SW 1271 (cell line): ENCODE measurements at places on chromosomes 5 and 9.
A peak's percentile ranks its signal among the peaks of the same experiment; 100 is the strongest.

GRCh38 chr5:115806986-115807653 lies 9.3 kb downstream of the CDO1 start:
- no peak for DNase-seq

GRCh38 chr5:54301220-54301619 lies 9.2 kb downstream of the ARL15 start:
- DNase-seq = no peak

DNA sequence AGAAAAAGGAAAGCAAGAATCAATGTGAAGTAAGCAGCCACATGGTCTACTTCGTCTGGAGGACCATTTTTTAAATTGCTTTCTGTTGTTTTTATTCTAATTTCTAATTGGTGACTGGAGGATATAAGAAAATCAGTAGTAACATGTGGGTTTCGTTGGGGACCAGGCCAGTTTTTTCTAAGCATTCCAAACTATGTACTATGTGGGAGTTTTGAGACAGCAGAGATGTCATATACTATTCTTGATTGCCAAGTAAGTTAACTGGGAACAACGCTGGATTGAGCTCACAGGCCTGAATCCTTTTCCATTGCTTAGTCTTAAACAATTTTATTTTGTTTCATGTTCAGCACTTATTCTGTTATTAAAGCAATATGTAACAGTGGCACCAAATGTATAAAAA lies 225.7 kb downstream of the TMEM167A start:
- DNase-seq = no peak

- no peak for DNase-seq
Measured at GRCh38 chr9:117555964-117556629, 141.2 kb upstream of the ASTN2 start.

- DNase-seq = no peak
Measured at GRCh38 chr5:60362158-60362557, 337.8 kb downstream of the DEPDC1B start.

GRCh38 chr5:131532031-131532640 lies 102.9 kb downstream of the RAPGEF6 start:
- no peak for DNase-seq

DNA sequence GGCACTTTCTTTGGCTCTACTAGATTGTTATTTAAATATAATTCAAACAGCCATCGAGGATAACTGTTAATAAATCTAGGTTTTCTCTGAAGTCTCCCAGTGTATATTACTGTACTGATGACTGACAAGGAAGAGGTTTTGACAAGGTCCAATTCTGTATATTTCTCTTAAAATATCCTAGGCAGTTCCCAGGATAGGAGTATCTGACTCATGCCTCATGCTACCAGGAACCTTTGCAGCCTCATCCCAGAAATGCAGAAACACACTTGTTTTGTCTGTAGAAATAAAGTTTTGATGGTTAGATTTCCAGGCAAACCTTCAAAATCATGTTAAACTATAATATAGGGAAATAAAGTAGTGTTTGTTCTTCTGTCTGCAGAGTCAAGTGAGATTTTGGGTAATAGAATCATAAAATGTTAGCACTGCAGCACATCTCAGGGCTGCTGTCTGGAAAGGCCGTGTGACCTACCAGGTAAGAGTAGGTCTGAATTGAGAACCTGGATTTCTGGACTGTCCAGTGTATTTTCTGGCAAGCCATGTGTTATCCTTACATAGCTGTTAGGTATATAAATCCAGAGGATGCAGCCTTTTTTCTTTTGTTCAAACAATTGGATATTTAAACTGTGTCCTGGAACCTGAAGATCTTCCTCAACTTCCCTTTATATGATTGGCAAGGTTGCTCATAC lies 8.3 kb downstream of the UBE2D2 start:
- DNase-seq = no peak

- no peak for DNase-seq
Measured at GRCh38 chr5:164317676-164318075, 812.3 kb downstream of the MAT2B start.

- no peak for DNase-seq
Measured at GRCh38 chr5:77937015-77937908, 161.1 kb upstream of the TBCA start.

DNA sequence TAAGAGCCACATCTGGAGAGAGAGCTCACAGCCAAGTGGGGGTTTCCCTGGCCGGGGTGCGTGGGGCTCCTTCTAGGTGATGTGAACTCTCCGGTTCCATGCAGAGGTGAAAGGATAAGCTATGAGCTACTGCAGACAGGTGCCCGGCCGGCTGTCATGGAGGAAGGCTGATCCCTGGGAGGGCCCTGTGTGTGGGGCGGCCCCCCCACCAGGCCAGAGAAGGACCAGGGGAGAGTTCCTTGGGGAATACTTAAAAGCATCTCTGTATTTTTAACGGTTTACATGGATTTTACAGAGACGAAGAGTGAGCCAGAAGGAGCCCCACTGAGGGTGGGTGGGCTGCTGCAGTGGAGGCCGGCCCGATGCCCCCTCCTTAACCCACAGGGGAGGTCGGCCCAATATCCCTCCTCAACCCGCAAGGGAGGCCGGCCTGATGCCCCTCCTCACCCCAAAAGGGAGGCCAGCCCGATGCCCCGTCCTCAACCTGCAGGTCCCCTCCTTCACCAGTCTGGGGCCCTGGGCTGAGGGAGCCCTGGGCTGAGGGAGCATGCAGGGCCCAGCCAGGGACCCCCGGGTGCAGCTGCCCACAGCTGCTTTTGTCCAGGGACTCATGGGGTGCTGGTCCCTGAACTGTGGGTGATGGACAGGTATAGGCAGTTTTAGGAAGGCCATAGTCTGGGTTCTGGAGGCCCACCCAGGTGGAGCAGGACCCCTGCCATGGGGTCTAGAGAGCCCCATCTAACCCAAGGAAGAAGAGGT lies 31.9 kb downstream of the MRPL36 start:
- DNase-seq = no peak

- peak; percentile 67 for DNase-seq
Measured at GRCh38 chr5:172932313-172933017, 26.8 kb upstream of the RPL26L1 start.

- DNase-seq = no peak
Measured at GRCh38 chr5:93422652-93423280, 158.3 kb downstream of the NR2F1-AS1 start.

- DNase-seq = no peak
Measured at GRCh38 chr5:73142035-73142434, 21.7 kb downstream of the TMEM171 start.

- no peak for DNase-seq
Measured at GRCh38 chr9:132572921-132573320, 9.5 kb upstream of the BARHL1 start.

DNA sequence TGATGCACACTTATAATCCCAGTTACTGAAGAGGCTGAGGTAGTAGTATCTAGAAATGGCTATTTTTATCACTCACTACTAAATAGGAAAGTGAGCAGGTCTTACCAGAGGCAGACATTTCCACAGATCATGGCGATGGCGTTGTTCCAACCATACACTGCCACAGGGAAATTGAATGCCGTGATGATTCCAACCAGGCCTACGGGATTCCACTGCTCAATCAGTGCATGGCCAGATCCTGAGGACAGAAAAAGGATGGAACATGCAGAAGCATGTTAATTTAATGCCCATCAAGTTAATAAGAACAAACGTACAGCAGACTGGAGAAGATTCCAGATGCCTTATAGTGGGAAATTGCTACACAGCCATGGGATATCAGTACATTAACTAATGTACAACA lies 18.0 kb downstream of the ALDH7A1 start:
- DNase-seq = no peak

DNA sequence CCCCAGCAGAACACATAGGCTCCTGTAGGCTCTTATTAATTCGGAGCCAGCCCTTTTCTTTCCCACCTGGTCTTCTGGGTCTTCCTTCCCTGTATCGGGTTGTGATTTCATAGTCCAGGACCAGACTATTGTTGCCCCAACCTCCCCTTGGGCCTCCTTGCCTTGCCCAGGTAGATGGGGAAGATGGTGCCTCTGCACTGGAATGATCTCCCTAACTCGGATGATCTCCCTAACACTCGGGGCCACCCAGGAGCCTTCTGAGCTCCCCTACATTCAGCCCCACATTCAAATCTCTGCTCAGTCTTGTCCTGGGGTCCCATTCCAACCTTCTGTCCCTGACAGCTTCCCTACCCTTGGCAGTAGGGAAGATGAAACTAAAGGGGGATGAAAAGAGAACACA lies 2.7 kb upstream of the IRF1 start:
- DNase-seq = no peak

DNA sequence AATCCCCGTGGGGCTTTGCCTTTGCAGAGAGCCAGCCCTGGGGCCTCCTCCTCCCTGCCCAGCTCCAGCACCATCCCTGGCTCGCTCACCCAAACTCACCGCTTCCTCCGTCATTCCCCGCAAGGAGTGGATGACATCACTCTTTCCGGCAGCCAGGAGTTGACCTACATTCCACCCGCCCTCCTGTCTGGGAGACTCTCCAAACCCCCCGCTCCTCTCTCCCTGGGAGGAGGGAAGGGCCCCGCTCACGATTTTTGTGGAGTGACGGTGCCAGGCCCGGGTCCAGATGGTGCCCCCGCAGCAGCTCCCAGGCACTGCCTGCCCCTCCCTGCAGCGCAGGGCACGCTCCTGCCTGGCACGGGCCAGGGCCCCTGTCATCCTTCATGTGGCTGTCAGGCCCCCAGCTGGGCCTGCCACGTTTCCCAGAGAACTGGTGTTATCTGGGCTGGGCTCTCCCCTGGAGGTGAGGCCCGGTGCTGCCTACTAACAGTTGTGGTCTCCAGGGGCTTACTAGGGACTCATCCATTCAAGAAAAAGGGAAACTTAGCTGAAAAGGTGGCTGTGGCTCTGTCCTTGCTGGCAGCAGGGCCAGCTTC lies 52.3 kb downstream of the NTNG2 start:
- peak; percentile 8 for DNase-seq

GRCh38 chr5:128315671-128316070 lies 222.4 kb downstream of the FBN2 start:
- DNase-seq = no peak

GRCh38 chr5:69526660-69527059 lies 33.3 kb upstream of the GTF2H2C start:
- no peak for DNase-seq

DNA sequence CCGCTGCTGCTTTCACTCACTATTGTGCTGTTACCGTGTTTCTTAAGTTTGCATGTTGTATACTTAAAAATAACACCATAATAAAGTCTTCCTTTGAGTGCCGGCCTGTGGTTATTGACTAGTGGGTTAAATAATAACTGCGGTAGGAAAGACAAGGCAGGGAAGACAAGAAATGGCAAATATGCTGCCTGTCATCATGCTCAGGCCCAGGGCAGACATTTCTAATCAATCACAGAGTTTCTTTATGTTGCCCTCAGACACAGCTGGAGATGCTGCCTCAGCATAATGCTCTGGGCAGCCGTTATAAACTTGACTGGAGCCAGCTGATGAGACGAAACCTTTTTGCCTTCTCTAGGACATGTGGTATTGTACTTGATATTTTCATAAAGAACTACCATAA lies 215.0 kb downstream of the GAPVD1 start:
- DNase-seq = no peak

DNA sequence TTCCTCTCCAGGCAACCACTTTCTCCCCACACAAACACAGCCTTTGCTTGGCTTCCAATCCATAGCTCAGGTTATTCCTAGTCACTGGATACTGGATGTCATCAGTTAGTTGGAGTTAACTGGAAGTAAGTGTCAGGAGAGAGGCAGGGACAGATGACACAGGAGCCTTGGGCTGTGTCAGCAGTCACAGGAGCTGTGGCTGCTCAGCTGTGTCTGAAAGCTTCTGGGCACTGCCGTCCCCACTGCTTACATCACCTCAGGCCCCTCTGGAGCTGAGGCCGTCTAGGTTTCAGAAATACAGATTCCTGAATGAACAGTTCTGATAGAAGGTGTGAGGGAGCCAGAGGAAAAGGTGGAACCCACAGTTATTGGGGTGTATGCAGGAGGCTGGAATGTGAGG lies 17.3 kb upstream of the FAM240B start:
- DNase-seq = no peak

GRCh38 chr5:136205941-136206340 lies 13.0 kb upstream of the SMIM32 start:
- DNase-seq = no peak

GRCh38 chr5:1111727-1112289 lies at the start of gene SLC12A7:
Gene SLC12A7, minus strand, starts transcription at chr5:1112063. Its CDS starts 72 bp downstream, at chr5:1111991.
- no peak for DNase-seq

DNA sequence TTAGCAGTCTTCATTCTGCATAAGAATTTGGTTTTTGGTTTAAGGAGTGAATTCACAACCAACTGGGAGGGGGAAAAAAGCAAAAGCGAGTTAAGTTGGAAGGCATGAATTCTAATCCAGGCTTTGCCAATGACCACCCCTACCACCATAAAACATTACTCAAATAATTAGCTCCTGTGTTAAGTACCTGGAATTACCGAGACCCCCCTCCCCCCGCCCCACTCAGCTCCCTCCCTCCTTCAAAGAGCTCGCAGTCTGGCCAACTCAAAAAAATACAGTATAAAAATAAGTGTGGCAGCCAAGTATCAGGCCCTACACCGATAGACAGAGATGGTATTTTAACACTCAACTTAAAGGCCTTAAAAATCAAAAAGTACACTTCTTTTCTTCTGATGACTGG lies 492 bp downstream of the ATG12 start:
- no peak for DNase-seq

- DNase-seq = no peak
Measured at GRCh38 chr5:173689737-173690360, 73.4 kb upstream of the BOD1 start.

DNA sequence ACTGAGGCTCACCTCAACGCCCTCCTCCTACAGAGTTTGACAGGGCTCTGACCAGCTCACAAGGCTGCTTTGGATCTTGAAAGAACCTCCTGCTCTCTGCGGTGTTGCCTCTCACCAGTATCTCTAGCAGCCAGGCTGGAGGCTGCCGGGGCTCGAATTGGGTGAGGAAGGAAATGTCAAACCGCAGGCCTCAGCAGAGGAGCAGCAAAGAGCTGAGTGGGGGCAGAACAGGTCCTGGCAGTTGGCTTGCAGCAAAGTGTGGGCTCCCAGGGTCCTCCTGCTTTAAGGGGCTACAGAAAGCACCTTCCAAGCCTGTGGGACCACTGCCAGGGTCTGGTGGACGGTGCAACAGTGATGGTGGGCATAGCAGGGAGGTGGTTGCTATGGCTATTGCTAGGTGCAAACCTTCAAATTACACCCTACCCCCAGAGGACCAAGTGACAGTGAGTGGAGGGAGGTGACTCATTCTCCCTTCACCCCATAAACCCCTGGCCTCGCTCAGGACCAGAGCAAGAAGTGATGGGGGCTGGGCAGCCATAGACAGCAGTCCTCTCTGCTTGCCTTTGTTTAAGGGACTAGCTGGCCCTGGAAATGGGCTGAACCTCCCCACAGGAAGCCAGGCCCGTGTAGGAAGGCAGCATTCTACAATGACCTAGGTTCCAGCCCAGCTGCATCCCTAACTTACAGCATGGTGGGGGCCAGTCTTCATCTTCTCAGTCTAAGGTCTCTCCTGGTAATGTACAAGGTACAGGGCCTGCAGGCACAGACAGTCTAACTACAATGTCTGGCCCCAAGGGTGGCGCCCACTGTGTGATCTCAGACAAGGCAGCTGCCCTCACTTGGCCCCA lies 18.7 kb downstream of the LCP2 start:
- no peak for DNase-seq

DNA sequence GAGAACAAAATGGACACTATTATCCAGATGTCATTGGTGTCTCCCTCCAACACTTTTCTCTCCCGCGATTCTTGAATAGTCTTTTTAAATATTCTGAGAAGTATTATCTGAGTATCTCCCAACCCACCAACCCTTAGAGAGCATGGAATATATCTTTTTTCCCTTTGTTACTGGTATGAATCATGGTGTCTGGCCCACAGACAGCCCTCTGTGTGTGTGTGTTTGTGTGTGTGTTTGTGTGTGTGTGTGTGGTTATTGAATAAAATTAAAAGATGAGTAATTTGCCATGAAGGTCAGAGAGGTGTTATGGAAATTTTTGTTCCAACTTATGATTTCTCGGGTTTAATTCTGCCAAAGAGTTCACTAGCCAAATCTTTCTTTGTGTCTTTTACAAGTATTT lies 47.7 kb downstream of the CAMK4 start:
- no peak for DNase-seq
